ENCODE measurements at places on chromosomes 4 and X.

DNA sequence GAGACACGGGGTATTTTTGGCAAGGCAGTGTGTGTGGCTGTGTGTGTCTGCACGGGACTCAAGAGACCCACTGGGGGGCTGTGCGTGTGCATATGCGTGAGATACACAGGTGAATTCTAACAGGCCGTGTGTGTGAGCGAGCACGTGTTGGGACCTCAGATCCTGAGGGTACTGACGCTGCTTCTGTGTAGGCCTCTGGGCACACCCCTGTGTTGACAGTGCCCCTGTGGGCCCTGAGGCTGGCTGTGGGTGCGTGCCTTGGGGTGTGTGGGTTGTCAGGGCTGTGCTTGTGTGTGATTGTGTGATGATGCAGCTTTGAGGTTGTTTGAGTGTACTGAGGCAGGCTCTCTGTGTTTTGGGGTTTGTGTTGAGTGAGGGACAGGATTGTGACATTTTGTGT is 13.9 kb downstream of the FOXP3 start:
- DNase-seq = no peak

GRCh38 chr4:15042529-15043167 is 40.4 kb downstream of the CPEB2 start:
- DNase-seq = no peak

- no peak for DNase-seq
Observed at GRCh38 chr4:156137679-156138473, 184.2 kb upstream of the CTSO start.

- DNase-seq = no peak
Observed at GRCh38 chrX:31708116-31708515, 636.3 kb upstream of the FTHL17 start.

GRCh38 chr4:94472056-94472826 is 20.5 kb downstream of the PDLIM5 start:
- DNase-seq = no peak

DNA sequence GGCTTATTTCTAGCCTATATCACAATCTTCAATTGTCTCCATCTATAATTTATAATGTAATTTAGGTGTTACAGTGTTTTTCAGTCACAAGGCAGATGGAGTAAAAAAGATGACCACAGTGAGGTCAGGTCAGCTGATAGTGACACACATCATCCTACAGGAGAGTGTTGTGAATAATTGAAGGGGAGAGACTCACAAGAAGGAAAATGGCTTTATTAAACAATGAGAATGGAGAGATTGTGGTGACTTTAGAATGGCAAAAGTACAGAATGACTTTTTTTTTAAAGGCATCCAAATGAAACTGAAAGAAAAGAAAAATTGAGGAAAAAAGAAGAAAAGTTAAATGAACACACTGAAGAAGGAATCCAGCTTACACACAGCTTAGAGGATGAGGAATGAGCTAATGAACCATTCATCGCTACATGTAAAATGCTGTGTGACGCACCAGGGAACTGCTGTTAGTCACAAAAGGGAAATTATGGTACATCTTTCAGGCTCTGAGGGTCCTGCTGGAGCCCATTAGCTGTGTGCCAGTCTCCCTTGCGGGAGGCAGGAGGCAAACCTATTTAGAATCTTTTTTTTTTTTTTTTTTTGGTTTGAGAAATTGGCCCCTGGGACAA is 56.6 kb downstream of the SPRY1 start:
- DNase-seq = no peak

GRCh38 chrX:126655061-126655460 is 102.4 kb upstream of the DCAF12L1 start:
- no peak for DNase-seq

DNA sequence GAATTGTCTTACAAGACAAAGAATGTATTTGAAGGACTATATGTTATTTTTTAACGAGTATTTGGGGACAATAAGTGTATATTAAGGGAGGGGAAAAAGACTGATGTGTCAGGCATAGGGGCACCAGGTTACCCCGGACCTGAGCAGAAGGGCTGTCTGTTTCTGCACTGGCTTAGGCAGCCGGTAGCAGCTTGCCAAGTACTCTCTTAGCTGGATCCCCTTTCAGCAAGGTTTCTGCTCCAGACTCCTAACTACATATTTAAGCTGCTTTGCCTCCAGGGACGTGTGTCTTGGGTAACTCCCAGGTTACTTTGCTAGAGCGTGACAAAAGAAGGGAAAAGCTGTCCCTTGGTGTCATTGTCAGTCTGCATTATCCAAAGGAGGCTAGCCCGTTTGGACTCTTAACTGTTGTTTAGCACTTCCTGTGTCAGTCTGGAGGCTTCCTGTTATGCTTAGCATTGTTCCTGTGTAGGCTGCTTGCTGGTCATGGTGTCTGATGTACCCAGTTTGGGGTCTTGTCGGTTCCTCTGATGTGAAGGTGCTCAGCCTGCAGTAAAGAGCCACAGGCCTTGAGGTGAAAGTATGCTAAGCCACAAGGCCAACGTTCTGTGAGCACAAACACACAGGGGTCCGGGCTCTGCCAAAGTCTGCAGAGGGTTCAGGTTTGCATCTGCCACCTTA is 11.6 kb downstream of the CXCR3 start:
- no peak for DNase-seq

DNA sequence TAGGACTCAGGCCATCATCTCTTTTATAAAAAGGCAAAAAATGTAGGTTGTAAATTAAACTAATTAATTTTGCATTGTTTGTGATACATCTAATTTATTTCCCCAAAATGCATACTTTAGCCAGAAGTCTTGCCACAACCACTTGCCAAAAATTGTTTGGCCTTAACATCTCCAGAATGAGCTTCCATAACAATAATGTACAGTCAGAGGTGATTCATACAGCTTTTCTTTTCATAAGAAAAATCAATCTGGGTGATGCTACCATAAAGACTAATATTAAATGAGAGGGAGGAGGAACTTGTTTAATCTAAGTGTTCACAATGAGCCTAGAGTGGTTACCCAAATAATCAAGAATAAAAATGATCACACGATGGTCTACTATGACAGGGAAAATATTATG is 59.3 kb downstream of the AMMECR1 start:
- no peak for DNase-seq

DNA sequence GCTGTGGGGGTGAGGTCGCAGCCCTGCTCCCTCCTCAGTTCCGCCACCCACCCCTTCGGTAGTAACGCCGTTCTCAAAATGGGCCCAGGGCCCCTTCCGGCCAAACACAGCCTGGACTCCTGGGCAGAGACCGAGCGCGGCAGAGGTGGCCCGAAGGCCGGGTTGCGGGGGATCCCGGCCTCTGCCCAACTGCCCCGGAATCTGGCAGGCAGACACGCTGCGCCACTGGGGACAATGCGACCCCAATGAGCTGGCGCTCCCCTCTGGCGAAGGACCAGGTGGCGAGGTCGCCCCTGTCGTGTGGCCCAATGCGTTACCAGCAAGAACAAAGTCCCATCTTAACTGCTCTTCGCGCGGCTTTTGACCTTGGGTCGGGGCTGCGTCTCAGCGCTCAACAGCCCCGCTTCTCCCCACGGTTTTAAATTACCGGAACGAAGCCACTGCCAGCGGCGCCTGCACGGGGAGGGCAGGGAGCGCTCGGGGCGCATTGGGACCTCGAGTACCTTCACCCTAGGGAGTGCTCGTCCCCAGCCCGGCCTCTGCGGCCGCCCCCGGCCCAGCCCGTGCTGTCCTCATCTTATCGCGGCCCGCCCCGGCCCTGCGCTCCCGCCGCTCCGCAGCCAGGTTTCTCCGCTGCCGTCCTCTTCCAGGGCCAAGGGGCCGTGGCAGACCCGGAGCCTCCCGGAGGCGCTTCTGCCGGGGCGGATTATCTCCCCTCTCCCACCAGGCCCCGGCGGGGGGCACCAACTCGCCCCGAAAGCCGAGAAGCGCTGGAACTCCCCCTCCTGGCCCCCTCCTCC is 22.2 kb upstream of the HMX1 start:
- DNase-seq = no peak

DNA sequence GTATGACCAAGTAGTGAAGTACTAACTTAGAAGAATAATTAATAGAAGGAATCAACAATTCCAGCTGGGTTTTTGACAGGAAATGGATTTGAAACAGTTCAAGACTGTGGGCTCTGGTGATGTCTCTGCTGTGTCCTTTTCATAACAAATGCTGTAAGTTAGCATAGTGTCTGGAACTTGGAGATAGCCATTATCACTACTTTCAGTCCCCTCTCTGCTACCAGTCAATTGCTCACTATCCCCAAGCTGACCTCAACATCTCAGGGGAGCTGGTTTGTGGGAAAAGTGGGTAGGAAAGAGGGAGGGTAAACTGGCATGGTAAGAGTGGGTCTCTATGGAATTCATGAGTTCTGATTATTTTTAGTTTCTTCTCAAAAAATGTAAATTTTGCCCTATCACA is 231.4 kb upstream of the MID1 start:
- no peak for DNase-seq

GRCh38 chr4:147136751-147137150 is 191.1 kb upstream of the TTC29 start:
- no peak for DNase-seq

- no peak for DNase-seq
Observed at GRCh38 chr4:78602334-78602733, 50.8 kb downstream of the ANXA3 start.

DNA sequence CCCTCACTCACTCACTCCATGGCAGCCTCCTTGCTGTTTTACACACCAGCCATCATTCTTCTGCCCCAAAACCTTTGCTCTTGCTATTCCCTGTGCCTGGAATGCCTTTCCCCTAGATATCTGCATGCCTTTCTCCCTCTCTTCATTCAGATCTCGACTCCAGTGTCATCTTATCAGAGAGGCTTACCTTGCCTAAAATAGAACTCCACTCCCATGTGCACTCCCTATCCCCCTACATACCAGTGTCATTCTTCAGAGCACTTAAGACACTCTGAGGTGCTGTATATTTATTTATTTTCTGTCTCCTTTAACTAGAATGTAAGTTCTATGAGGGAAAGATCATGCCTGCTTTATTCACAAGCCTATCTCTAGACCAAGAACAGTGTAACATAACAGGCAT is 45.1 kb downstream of the ZGRF1 start:
- DNase-seq = no peak

- no peak for DNase-seq
Observed at GRCh38 chrX:13750204-13750603, 15.7 kb downstream of the OFD1 start.

DNA sequence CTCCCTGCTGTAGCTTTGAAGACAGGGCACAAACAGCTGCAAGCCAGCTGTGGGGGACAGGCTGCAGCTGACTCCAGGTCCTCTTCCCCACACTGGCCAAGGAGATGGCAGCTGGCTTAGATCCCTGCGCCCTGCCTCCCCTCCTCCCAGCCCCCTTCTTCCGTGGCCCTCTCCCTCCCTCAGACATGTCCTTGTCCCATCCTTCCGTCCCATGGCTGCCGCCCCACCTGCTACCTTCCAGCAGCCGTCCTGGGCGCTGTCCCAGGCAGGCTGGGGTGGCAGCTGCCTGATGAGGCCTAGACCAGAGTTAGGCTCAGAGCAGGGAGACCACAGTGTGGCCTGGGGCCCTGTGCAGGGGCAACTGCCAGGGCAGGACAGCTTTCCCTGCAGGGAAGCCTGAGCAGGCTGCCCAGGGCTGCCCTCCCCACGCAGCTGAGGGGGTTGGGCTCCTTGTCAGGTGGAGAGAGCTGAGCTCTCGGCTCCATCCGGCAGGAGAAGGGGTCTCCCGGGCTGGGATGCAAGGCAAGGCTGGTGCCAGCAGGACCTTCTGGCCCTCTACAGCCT is 3.3 kb upstream of the BGN start:
- no peak for DNase-seq
